ENCODE measurements at places on chromosomes 16 and 17. TPM values are rescaled to one million over a fixed set of nuclear protein-coding genes. Genes with fewer than 3 reads are reported as not detected.

Gene EPN3
- 0.14 TPM for total RNA-seq

Gene EFTUD2
- total RNA-seq, result 135 TPM

Gene NPB
- total RNA-seq, result 0.59 TPM

Gene PPM1E
- 0.07 TPM for total RNA-seq

Gene SOX15
- 0.26 TPM for total RNA-seq

Gene ATAD5
- total RNA-seq, result 3.1 TPM

Gene PLCG2
- total RNA-seq, result 3.8 TPM

Gene ITGAD
- 0.06 TPM for total RNA-seq

Gene CBFA2T3
- total RNA-seq, result 0.85 TPM
